IPS DF 19.7 (cell line): ENCODE measurements at places on chromosomes 7 and 10.

- no peak for DNase-seq
These were observed 76.5 kb upstream of the FGL2 start for GRCh38 chr7:77276120-77276519.

DNA sequence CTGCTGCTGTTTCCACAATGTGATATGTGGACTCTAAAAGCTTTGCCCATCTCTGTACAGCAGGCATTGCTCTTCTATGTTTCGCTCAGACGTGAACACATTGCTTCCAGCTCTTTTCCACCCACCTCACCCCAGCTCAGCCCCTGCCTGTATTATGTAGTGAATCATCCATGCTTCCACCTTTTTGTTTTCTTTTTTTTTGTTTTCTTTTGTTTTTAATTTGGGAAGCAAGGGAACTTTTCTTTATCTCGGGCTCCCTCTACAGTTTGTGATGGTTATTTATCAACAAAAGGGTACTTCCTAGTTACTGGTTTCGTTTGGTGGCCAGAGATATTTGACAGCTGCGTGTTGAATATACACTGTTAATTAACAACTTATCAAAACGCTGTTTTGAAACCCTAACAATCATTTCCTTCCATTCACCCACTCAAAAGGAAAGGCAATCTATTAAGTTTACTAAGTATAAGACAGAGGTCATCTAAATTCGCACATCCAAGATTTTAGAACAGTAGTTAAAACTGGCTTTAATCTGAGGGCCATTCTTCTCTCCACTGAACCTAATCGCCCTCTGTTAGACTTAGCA lies 127.9 kb upstream of the STK17A start:
- DNase-seq = peak; percentile 23

DNA sequence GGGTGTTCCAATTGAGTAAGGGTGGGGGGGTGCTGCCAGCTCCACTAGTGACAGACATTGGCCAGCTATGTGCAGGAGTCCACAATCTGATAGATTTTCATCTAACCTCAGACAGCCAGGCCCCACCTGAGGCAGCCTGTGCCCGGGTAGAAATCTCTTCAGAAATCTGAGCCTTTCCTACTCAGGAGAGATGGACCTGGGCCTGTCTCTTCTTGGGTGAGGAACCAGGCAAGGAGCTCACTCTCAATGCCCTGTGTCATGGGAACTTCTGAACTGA lies 86.9 kb downstream of the UBE2H start:
- DNase-seq = no peak

- DNase-seq = no peak
These were observed 31.2 kb upstream of the COMTD1 start for GRCh38 chr10:75266945-75267344.

- no peak for DNase-seq
These were observed 15.2 kb upstream of the KAZALD1 start for GRCh38 chr10:101046332-101047238.
